Naive thymus-derived CD8-positive, alpha-beta T cell (primary cell): ENCODE measurements at places on chromosomes 3 and 15. TPM values are rescaled to one million over a fixed set of nuclear protein-coding genes. Genes with fewer than 3 reads are reported as not detected.
A peak's percentile ranks its signal among the peaks of the same experiment; 100 is the strongest.

DNA sequence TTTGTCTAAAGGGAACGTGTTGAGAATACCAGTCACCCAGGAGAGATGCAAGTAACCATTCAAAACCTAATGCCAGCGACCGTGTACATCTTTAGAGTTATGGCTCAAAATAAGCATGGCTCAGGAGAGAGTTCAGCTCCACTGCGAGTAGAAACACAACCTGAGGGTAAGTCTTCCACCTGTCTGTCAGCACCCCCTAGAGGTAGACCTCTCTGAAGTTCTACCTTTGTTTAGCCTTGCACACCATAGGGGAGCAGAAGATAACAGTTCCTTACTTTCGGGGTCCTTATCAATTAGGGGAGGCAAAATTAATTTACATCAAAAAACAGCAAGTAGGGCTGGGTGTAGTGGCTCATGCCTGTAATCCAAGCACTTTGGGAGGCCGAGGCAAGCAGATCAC is 124.4 kb downstream of the HCN4 start:
- no peak for DNase-seq

DNA sequence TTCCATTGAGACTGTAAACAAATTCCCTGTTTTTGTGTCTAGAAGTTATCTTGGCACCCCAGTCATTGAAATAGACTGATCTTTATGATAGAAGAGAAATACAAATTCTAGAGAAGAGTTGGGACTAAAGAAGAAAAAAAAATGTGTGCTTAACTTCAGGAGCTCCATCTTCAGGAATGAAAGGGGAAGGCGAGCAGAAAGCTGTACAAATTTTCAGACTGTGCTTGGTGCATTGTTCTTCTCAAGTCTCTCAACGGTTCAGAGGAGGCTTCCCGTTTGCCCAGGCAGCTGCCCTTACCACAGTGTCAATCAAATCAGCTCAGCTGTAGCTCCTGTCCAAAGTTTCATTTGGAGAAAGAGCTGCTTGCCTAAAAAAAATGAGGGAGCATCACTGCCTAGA is 41.7 kb downstream of the OXSM start:
- no peak for DNase-seq

FBXO40 gene
- total RNA-seq: not detected

DNA sequence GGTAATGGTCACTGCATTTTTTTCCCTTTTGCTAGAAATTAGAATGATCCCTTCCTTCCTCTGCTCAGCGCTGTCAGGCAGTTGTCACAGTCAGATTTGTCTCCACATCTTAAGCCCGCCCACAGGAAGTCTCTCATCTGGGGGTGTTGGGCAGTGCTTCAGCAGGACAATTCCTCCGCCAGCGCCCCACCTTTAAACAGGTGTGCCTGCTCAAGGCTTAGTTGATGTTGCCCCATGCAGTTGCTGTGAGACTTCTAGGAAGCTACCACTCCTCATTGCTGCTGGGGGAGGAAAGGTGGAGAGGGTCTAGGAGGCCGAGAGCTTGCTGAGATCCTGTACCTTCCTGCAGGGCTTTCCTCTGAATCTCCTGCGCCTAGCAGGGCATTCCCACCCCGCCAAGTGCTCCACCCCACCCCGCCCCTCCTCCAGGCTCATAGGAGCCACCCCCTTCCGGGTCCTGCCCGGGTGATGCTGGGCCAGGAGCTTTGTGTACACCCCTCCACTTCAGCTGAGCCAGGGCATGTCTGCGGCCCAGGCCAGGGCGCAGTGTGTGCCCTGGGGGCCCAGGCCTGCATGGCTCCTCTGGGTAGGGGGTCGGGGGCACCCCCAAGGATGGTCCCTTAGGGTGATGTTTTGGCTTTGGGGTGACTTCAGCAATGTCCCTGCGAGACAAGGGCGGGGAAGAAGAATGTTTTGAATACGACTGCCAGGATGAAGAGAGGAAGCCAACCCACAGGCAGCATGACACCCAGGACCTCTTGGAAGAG is 68.7 kb downstream of the TRAK1 start:
- peak; percentile 13 for DNase-seq

TM4SF4 gene
- not detected for total RNA-seq

UBAP1L gene
- total RNA-seq: 14.2 TPM

KLHL6 gene
- total RNA-seq: 58.9 TPM

DNA sequence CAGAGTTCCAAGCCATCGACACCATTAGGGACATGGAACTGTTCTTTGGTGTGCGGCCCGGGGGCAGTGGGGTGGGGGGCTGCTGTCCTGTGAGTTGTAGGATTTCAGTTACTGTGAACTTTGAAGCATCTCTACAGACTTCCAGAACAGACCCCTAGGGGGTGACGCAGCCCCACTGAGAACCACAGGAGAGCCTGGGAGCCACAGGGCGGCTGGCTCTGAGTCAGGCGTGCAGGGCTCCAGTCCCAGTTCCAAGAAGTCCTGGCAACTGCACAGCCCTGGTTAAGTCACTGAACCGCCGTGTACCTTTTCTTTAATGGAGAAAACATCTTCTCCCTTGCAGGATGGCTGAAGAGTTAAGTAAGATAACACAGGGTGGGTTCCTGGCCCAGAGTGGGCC is 23.5 kb upstream of the LRTM1 start:
- no peak for DNase-seq

- no peak for DNase-seq
These were observed 49.1 kb downstream of the C2CD4A start for GRCh38 chr15:62115847-62116246.

LRRC15 gene
- not detected for total RNA-seq

- DNase-seq: no peak
These were observed 133.8 kb downstream of the RBMS3 start for GRCh38 chr3:29414468-29415224.

- DNase-seq: no peak
These were observed 55.9 kb upstream of the KLF13 start for GRCh38 chr15:31270767-31271166.
